Activated CD8-positive, alpha-beta memory T cell treated with anti-CD3 and anti-CD28 coated beads, Interleukin-2, amount 50 U/mL, for 4 hours (primary cell): ENCODE measurements at places on chromosomes 3 and 15.

DNA sequence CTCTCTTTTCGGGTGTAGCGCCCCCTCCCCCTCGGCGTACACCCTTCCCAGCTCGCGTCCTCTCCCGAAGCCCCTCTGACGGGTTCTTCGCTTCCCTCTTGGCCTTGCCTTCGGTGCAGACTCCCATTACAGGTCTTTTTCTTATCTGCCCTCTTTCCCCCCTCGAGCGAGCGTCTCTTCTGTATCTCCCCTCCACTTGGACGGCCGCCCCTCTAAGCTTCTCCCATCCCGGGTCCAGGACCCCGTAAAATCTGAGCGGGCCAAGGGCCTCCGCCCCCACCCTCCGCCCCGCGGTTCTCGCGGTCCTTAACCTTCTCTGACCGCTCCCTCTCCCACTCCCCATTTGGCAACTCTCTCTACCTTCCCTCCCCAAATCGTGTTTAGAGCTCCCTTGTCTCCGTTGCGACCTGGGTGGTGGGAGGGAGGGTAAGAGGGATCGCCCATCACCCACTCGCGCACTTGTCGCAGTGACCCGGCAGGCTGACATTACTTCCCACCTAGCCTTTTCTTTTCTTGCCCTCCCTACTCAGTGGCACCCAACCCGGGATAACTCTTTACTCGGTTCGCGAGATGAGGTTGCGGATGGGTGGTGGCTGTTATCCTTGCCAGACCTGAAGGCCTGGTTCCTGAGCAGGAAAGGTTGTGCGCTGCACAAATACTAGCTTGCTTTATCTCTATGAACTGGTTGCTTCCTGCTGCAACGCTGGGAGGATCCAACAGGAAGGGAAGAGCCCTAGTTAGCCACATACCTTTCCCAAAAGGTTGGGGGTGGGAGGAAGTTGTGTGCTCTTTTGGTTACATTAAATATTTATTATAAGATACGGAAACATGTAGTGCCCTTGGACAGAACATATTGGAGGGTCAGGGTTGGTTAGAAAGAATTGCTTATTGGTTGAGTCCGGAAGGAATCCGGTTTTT, 922 bp downstream of the RAB11A start:
- no peak for DNase-seq

DNA sequence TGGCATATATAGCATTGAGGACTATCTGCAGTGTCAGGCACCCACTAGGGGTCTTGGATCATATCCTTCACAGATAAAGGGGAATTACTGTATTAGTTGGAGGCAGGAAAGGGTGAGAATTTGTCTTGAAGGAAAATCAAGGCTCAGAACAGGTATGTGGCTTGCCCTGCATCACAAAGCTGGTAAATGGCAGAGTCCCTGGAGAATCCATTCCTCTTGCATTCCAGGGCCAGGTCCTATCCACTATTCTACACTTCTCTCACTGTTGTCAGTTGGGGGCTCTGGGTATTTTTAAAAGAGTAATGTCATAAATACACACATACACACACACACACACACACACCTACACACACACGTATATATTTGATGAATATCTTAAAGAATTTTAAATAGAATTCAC, 19.8 kb upstream of the FGF12 start:
- no peak for DNase-seq

- DNase-seq = no peak
Measured at GRCh38 chr3:3196148-3196861, 16.8 kb upstream of the CRBN start.

DNA sequence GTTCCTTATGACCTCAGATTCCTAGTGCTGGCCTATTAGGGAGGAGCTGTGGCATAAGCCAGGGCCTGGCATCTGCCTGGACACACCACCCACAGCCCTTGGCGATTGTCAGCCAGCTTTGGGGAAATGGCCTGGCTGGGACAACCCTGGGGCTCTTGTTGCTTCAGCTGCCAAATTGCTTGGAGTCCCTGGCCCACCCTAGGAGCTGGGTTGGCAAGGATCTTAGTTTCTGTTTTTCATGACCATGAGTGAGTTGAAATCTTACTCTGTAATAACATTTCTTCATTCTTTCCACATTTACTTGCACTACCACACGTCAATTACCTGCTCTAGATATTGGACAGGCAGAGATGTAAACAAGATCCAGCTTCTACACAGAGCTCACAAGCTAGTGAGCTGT, 1.9 kb upstream of the MYZAP start:
- no peak for DNase-seq

DNA sequence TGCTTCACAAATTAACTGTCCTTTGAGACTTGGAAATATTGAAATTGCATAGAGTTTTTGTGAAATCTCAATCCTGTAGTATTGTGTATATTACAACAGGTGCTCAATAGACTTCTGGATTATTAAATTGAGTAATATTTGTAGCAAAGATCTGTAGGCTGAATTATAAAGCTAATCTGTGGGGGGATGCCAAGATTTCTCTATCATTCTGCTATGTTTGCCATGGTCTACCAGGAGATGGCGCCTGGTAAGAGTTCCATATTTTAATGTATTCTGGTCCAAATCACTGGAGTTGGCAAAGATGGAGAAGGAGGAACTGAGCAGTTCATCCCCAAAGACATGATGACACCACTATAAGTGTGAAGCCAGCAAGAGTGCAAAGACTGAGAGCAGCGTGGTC, 340.9 kb upstream of the TPRG1 start:
- no peak for DNase-seq
